NT2/D1 (cell line): ENCODE measurements at places on chromosomes 4 and X.

- no peak for DNase-seq
Observed at GRCh38 chrX:23902419-23902818, 5.3 kb downstream of the APOO start.

- DNase-seq, result no peak
Observed at GRCh38 chr4:11153171-11153750, 275.4 kb downstream of the HS3ST1 start.

DNA sequence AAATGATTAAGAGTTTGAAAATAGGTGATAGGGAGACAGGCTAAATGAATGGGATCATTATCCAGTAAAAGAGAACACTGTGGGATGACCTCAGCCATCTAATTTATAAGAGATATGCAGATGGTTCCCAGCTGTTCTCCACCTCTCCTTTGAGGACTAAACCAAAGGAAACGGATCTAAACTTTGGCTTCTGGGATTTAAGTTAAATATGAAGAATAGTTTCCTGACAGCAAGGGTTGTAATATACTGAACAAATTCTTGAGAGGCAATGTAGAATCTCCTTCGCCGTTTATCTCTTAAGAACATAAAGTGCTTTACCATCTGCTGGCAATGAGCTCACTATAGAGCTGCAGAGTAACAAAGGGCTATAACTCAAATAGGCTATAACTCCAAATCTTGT, 35.4 kb upstream of the HPGDS start:
- DNase-seq, result no peak

GRCh38 chr4:139266583-139267257, 13.3 kb downstream of the MGARP start:
- DNase-seq, result no peak

DNA sequence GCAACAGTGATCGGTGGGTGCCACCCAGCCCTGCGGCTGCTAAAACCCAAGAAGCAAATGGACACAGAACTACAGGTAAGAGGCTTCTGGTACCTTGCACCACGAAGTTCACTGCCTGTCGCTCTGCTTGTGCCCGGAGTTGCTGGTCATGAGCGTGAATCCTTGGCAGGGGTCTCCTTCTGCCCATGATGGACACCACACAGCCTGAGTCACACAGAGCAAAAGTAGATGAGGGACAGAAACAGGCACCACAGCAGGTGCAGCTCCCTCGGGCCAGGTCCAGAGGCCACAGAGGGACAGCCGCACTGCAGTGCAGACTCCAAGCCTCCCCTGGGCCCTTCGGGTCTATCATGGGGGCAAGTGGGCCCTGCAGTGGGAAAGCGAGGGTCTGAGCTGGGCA, 22.4 kb downstream of the NAT8L start:
- DNase-seq, result no peak

- no peak for DNase-seq
Observed at GRCh38 chrX:37644381-37645305, 40.9 kb upstream of the XK start.

DNA sequence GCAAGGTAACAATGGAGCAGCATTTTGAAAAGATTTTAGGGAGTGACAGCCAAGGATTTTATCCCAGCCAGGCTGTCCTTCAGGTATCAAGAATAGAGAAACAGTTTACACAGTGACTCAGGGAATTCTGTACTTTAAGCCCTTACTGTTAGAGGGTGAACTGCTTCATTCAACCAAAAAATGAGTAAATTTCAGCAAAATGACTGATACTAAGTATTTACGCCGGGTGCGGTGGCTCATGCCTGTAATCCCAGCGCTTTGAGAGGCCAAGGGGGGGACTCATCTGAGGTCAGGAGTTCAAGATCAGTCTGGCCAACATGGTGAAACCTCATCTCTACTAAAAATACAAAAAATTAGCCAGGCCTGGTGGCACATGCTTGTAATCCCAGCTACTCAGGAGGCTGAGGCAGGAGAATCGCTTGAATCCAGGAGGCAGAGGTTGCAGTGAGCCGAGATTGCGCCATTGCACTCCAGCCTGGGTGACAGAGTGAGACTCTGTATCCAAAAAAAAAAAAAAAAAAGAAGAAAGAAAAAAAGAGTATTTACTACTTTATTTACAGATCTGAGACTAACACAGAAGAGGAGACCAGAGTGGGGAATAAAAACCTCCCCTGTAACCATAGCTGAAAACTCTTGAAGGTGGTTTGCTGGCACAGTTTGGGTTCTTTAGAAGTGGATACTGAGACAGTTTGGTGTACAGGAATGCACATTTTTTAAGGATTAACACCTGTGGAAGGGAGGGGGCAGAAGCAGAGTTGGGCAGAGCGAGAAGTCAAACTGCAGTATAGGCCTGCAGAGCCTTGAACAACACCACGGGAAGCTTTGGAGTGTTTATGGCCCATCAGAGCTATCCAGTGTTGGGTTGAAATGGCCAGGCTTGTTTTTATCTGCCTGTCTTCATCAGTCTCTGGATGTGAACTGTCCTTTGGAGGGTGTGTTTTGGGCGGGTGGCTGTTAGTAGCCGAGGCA, 40.5 kb downstream of the TMEM131L start:
- no peak for DNase-seq
